ENCODE measurements at places on chromosomes 1 and 21.

GRCh38 chr1:171142416-171143385, 42.4 kb upstream of the FMO2 start:
- DNase-seq, result no peak

- no peak for DNase-seq
Observed at GRCh38 chr21:29144736-29145353, 14.4 kb downstream of the MAP3K7CL start.

GRCh38 chr1:76218888-76219287, 144.3 kb downstream of the ST6GALNAC3 start:
- DNase-seq, result no peak

DNA sequence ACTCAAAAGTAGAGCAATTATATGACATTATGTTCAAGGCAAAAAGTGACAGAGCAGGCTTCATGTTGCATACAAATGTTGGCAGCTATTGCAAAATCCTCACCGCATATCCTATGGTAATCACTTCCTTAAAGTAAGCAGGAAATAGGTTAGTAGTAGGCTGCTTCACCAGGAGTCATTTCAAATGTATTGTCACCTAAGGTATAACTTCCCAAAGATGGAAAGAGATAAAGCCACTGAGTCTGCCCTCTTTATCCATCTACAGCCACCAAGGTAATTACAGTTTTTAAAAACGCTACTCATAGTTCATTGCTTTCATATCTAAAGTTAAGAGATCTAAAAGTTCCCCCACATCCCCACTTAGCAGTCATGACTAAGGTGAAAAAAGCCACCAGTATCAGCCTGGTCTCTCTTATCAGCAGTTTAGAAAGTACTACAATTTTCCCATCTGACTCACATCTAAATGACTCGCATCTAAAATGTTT, 31.6 kb upstream of the UBE2U start:
- DNase-seq, result peak; percentile 84

DNA sequence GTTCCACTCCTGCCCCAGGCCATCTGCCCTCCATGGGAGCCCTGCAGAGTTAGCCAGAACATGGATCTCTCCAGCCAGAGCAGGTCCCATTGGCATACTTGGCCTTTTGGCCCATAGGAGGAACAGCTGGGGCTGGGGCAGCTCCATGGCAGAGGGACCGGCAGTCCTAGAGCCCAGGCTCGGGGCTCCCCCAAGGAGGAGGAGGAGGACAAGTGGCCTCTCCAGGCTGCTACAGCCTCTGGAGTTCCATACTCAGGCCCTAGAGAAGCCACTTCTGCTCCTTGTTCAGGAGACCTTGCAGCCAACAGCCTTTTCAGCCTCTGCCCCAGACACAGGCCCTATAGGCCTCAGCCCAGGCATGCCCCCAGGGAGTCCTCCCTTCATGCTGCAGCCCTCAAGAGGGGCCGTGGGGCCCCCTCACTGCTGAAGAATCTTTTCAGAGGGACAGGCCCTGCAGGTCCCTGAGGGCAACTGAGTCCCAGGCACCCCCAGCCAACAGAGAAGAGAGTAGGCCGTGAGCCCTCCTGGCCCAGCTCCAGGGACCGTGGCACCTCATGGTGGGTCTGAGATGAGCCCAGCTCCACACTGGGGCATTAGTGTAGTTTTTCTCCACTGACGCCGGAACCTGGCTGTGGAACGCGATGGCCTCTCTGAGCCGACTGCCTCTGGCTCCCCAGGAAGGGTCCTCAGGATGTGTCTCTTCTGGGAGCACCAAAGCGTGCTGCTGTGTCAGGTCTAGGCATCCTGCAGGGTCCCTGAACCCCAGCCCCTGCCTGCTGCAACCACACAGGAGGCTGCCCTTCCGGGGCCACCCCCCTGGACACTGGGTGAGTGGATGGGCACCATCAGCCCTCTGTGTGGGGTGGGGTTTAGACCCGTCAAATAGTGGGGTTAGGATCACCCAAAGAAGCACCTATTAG, 297.6 kb upstream of the VAMP3 start:
- DNase-seq, result no peak

DNA sequence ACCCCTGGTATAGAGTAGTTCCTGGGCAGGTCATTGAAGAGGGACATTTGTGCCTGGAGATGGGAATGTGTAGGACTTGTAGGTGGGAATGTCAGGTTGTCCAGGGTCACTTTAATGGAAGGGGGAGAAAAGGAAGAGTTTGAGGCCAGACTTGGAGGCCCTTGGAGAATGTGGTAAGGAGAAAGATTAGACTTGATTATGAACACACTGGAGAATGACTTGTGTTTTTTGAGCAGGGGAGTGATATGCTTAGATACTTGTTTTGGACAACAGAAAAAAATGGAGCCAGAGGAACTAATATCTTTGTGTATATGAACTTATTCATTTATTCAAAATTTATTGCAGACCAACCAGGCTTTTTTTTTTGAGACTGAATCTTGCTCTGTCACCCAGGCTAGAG, 17.9 kb downstream of the ELAPOR1 start:
- DNase-seq, result no peak

- no peak for DNase-seq
Observed at GRCh38 chr1:236156512-236157208, 14.3 kb downstream of the GPR137B start.

GRCh38 chr1:1779691-1780597, 1.7 kb upstream of the NADK start:
- DNase-seq, result peak; percentile 20

DNA sequence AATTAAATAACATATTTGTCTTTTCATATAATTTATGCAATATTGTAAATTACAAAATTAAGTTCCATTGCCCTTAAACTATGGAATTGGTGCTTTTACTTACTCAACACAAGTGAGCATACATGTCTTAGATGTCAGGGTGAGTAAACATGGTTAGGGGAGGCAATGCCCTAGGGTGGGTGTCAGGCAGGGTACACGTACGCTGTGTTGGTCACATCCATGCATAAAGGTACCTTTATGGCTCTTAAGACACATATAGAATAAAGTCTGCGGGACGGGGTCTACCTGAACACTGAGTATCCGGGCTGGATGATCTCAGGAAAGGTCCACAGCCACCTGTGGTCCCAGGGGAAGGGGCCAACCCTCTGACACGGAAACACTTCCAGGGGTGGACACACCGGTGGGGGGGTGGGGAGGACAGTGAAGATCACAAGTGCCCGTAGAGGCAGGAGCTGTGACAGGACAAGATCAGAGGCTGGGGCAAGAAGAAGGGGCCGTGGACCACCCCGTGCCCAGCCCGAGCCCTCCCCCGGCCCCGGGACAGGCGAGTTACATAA, 720 bp downstream of the LIN9 start:
- no peak for DNase-seq

DNA sequence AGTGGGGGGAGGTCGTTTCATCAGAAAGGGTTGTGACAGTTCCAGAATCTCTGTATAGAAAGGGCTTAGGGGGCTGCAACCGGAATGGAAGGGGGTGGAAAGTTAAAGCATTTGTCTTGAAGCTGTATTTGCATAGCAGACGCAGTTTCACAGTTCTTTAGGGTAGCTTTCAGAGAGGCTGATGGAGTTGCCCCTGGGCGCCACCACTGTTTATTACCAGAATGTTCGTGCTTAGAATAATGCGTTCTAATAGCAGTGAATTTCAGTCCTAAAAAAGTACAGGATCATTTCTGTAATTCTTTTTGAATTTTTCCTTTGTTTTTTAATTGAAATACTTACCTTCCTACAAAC, 1.3 kb downstream of the EXO1 start:
- no peak for DNase-seq

DNA sequence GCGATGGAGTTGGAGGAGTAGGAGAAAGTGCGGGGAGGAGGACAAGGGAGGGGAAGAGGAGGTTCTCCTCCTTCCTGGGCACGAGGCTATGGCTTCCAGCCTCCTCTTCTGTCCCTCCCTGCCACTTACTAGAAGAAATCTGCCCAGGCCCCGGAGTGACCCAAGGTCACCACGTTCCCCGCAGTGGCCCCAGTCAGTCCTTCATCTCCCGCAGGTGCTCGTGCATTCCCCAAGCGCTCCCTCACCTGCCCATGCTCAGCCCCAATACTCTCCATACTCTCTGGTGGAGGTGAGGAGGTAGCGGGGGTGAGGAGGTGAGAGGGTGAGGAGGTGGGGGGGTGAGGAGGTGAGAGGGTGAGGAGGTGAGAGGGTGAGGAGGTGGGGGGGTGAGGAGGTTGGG, 85.4 kb downstream of the CCDC185 start:
- no peak for DNase-seq

DNA sequence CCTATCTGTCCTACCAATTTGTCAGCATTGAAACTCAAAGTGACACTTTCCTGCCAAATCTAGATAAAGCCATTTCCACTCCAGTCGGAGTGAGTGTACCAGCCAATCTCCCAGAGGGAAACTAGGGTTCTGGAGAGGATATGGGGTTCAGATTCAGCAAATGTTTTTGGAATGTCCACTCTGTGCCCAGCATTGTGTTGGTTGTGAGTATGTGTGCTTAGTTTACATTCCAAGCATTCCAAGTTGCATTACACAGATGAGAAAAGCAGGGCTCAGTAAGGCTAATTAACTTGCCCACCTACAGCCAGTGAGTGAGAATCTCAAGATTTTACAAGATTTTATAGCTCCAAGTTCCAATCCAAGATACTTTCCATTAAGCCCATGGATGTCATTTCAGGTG, 26.4 kb upstream of the RGS16 start:
- no peak for DNase-seq

- DNase-seq, result no peak
Observed at GRCh38 chr1:12555411-12556367, 62.3 kb downstream of the DHRS3 start.

DNA sequence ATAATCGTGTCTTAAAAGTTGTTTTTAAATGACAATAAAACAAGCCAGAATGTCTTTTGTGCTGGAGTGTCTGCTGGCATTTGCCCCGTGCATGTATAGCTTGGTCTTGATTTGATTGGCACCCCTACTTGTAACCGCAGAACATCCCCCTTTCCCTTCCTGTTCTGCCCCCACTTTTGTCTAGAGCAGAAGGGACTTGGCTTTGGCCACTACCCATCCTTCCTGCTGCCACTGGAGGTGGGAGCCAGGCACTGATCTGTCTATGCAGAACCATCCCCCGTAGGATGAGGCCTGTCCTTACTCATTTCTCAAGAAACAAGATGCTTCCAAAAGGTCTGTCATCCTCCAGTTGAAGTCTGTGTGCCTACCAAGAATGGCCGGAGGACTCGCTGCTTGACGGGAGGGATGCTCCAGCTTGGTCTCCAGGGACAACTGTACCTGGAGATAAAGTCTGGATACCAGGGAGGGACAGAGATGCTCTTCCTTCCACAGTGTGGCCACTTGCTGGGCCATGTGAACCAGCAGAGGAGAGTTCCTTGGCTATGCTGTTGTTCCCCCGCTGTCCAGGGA, 1.1 kb upstream of the SLC27A3 start:
- DNase-seq, result no peak

DNA sequence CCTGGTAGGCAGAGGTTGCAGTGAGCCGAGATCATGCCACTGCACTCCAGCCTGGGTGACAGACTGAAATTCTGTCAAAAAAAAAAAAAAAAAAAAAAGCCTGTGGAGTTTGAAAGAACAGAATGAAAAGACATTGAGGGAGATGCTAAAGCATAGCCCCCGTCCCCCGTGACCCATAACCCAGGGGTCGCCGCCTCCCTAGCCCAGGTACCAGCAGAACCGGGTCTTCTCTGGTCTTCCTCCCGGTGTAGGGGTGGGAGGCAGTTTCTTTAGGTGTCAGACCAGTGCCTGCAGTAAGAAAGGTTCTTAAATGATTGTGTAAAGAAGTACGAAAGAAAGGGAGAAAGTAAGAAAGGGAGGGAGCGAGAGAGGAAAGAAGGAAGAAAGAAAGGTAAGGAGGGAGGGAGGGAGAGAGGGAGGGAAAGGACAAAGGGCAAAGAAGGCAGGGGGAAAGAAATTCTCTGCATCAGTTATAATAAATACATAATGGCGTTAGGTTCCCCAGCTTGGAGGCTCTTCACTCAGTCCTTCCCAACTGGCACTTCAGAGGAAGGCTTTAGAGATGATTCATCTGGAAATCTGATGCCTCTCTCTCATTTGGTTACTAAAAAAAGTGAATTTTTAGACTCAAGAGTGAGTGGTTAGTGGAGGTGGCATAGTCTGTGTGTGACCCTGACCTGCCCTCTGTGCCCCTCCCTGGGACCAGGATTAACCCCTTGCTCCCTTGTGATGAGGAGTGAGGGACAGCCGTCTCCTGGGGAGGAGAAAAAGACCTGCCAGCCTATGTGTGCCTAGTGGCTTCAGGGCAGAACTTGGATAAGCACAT, 1.1 kb downstream of the IL24 start:
- DNase-seq, result peak; percentile 16

GRCh38 chr21:26385721-26386120, 187.4 kb downstream of the CYYR1 start:
- DNase-seq, result no peak

DNA sequence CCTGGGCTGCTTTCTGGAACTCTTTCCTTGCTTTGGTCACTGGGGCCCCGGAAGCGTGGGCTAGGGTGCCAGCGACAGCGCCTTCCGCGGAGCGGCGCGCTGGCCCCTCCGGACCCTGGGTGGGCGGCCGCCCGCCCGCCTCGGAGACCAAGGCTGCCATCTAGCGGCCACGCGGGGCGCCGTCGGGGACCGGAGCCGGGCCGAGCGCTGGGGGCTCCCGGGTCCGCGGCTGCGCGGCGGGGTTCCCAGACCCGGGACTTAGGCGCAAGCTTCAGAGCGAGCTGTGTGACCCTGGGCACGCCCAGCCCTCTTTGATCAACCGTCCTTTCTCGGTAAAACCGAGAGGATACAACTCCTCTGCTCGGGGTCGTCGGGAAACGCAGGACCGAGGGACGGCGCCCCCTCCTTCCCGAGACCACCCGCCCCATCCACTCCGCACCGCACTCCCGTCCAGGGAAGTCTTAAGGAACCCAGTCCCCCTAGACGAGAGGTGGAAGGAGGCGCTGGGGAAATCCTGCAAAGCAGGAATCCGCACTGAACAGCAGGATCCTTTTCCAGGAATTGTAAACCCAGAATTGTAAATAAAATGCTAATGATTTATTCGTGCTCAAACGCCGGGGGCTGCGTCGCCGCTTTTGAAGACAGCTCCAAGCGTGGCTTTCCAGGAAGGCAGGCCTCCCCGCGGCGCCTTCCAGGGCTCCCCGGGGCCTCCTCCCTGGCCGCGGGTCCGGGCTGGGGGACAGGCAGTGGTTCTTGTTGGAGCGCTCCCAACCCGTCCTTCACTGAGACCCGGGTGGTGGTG, 41.2 kb downstream of the RRAGC start:
- no peak for DNase-seq

DNA sequence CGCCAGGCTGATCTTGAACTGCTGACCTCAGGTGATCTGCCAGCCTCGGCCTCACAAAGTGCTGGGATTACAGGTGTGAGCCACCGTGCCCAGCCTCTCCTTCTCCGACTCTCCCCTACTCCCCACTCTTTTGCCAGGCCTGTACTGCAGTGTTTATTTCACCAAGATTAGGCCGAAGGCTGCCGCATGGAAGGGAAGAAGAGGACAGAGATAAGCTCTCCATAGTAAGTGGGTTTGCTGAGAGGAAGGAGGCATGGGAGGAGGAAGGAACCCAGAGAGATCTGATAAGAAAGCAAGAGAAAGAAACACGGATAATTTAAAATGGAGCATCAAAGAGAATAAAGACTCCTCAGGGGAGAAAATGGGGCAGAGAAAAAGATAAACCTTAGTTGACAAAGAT, 8.7 kb downstream of the PTCH2 start:
- no peak for DNase-seq

- no peak for DNase-seq
Observed at GRCh38 chr1:10909697-10910680, 102.5 kb upstream of the TARDBP start.

- DNase-seq, result no peak
Observed at GRCh38 chr1:156471496-156472490, 28.8 kb downstream of the MEF2D start.
